Mammary microvascular endothelial cell (primary cell): ENCODE measurements at places on chromosomes 12 and 14. TPM values are rescaled to one million over a fixed set of nuclear protein-coding genes. Genes with fewer than 3 reads are reported as not detected.

Gene LMNTD1
- 0.07 TPM in 1 of 2 replicates, not detected in the other for total RNA-seq

Gene IFI27L2
- 44.7 and 63.9 TPM in 2 replicates for total RNA-seq

Gene TAS2R10
- 0.13 TPM in 1 of 2 replicates, not detected in the other for total RNA-seq

Gene REC8
- total RNA-seq = 14.8 and 16.6 TPM in 2 replicates

Gene ZNF385A
- 1.00 and 3.1 TPM in 2 replicates for total RNA-seq

Gene TAMALIN
- total RNA-seq = 47.4 and 50.2 TPM in 2 replicates

Gene NOVA1
- 0.15 TPM in 1 of 2 replicates, not detected in the other for total RNA-seq

Gene LRRC9
- total RNA-seq = not detected in 2 replicates

Gene KRT85
- not detected in 2 replicates for total RNA-seq

Gene SLC38A4
- total RNA-seq = 0.07 and 0.10 TPM in 2 replicates

Gene SLC10A1
- total RNA-seq = not detected in 2 replicates

Gene MYO1H
- total RNA-seq = not detected in 2 replicates

Gene SRRM4
- not detected in 2 replicates for total RNA-seq

Gene MYH6
- 0.05 TPM in 1 of 2 replicates, not detected in the other for total RNA-seq

Gene DIO2
- total RNA-seq = 0.15 TPM in 1 of 2 replicates, not detected in the other

Gene CLEC2D
- total RNA-seq = 0.13 and 1.4 TPM in 2 replicates

Gene ABCD2
- total RNA-seq = not detected in 2 replicates

Gene CPNE6
- not detected in 2 replicates for total RNA-seq
